Muscle of arm (tissue), 14 donors: ENCODE measurements at places on chromosomes 12 and 14. TPM values are rescaled to one million over a fixed set of nuclear protein-coding genes. Genes with fewer than 3 reads are reported as not detected.

DNA sequence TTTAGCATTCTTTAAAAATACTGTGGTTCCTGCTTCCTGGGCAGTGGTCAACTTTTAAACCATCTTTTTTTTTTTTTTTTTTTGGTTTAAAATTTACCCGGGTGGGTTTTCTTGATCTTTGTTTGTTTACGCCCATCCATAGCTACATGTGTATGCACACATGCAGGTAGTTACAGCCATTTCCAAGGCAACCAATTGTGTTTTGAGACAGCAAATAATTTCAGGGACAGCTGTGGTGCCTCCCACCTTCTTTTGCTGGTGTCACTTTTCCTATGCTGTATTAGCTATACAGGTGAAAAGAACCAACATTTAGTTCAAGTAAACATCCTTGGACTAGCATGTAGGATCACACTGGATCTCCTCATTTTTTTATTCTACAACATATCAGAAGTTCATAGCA, 52.0 kb upstream of the PSMA6 start:
- DNase-seq = no peak

GRCh38 chr12:89552376-89552775, 26.5 kb upstream of the POC1B start:
- no peak for DNase-seq

- DNase-seq = no peak
Measured at GRCh38 chr14:67806246-67806645, 10.1 kb downstream of the ZFYVE26 start.

DNA sequence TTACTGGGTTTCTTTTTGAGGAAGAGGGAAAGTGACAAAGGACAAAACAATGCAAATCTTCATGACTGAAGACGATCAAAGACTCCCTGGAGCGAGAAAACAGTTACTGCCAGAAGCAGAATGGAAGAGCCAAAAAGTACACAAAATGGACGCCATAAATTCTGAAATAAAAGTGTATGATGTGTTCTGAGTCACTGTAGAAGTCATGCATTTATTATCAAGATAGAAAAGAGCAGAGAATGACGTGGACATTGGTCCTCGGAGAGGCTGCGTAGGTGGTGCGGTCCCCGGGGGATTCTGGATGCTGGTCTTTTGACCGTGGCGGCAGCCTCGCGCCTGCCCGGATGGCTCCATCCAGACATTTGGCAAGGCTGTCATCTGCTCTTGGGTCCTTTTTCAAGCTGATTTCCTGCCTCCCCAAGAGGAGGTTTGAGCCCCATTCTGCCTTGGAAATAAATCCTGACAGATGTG, 52.8 kb downstream of the C14orf132 start:
- DNase-seq = no peak

DNA sequence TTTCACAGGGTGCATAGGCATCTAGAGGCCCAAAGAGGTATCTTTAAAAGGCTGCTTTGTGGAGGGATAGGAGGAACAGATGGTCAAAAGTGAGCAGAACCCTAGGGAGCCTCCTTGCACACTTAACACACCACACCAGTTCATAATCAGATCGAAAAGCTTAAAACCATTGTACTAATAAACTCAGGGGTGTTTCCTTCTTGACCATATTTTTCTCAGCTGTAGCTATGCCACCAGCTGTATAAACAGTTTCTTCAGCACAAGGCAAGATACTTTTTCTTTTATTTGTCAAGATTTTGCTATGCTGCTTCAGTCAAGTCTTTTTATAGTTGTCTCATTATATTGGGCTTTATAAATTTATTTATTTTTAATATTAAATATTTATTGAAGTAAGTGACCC, 88.7 kb downstream of the RIC8B start:
- no peak for DNase-seq

- DNase-seq = peak; percentile 38
Measured at GRCh38 chr14:72000907-72001306, 68.7 kb downstream of the RGS6 start.

DNA sequence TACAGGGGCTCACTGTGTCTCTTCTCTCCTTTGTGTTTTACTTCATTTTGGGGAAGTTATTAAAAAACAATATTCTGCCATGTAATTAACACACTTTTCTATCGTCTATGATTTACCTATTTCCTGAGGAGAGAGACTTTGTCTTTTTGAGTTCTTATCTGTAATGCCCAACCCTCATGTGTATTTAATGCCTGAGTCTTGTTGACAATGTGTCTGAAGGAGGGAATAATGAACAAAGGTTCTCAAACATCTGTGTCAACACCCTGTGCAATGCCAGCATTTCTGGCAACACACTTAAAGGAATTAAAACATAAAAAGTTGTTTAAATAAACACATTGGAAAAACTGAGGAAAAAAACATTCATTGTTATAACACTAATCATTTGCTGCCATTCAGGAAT, 147.1 kb downstream of the SLC15A5 start:
- no peak for DNase-seq

DNA sequence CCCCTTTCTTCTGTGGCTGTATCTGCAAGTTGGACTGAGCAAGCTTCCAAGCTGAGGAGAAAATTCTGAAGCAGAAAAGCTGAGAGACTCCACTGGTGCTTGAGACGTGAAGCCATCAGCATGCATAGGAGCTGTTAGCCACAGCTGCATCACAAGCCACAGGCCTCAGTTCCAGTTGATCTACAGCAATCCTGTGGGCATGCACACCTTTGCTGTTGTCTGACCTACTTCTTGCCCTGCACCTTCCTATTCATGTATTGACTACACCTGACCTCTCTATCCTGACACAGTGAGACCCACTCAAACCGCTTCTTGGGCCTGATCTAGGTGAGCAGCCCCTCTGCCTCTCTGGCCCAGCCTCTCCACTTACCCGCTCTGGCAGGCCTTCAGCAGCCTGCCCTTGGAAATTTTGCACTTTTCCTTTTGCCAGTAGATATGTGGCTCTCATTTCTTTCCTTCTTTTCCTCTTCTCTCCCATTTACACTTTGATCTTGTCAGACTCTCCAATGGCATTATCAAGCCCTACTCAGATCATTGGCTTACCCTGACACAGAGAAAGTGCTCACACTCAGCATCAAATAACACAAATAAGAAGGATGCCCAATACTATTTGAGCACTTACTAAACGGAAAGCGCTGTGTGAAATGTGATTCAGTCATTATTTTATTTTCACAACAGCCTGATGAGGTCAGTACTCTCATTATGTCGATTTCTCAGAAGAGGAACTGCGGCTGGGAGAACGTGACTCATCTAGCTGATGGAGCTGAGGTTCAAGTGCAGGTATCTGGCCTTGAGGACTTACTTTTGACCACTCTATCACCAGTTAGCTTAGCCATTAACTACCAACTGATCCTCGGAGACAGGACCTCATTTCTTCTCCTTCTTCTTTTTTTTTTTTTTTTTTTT, 21.9 kb upstream of the PTGR2 start:
- no peak for DNase-seq

- no peak for DNase-seq
Measured at GRCh38 chr12:84047881-84048280, 864.7 kb downstream of the SLC6A15 start.

DNA sequence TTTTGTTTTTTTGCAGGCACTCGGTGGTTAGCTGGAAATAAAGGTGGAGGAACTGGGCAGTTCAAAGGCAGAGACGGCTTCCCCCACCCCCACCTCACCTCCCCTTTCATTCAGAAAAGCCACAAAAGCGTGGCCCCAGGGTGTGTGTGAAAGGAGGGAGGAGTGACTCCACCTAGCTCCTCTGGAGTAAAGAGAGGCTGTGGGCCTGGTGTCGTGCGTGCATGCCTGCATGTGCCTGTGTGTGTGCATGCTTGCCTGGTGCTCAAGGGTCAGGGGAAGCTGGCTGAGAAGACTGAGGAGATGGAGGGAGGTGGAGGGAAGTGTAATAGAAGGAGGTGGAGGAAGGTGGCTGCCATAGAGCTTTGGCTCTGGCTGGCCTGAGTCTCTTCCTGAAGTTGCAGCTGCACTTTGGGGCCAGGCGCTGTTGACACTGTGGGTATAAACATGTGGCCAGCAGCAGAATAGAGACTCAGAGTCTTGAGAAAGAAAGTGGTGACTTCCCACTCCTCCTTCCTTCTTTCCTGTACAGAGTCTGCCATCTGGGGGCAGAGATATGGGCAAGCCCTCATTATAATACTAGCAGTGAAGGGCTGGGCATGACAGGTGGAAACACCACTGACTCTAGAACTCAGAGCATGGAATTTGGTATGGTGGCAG, 36.9 kb upstream of the SINHCAF start:
- DNase-seq = no peak

GRCh38 chr12:47576289-47576945, 129.4 kb downstream of the RPAP3 start:
- no peak for DNase-seq

- DNase-seq = no peak
Measured at GRCh38 chr14:61632807-61633206, 62.5 kb upstream of the HIF1A start.

DNA sequence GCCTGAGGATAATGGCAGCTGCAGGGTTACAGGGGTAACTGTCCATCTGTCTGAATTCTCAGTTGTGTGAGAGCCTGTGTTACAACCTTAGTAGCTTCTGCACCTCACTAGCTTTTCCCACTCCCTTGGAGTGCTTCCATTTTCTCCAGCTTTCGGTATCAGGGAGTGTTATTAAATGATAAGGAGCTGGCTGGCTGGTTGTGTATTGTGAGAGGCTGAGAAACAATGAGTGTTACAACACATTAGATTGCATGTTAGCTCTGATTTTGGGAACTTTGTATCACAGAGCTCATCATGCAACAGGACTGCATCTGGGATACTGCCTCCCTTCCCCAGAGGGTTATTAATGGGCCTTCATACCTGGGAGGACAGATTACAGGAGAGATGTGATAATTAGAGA, 723.7 kb downstream of the DIO2 start:
- no peak for DNase-seq

DNA sequence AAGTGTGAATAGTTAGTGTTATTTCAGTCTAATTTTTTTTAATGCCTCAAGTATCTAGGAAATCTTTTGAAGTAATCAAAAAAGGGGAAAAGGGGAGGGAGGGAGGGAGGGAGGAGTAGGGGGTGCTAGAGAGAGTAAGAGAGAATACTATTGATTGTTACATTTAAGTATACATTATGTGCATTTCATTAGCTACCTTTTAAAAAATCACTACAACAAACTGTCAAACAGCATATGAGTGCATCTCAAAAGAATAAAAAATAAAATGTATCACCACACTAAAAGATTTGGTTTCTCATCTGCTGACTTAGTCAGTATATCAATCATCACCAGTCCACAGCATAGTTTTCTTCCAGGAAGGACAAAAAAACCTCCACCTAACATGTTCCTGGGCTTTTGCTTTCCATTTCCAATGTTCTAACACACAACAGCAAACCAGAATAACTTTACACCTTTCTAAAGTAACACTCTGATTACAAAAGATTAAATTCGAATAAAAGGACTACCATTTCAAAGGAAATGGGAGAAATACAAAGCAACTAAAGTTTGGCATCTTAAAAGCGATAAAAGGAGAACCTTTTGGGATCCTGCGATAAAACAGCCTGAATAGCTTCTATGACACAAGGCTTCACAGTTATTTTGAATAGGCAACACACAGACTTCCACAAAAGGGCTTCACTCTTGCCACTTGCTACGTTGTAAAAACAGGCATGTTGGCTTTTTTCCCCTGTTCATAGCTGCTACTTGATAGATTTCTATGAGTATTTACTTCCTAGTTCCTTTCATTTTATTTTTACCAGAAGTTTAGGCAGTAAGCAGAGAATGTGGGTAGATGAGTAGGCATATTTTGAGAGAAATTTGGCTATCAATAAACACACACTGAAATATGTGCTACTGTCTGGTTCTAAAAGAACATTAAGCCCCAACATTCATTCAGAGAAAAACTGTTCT, 160.9 kb downstream of the EPS8 start:
- no peak for DNase-seq

HOXC13 gene
- not detected for polyA plus RNA-seq

IGFBP6 gene
- polyA plus RNA-seq = 83.5 TPM

RFX4 gene
- 0.25 TPM for polyA plus RNA-seq

PRICKLE1 gene
- polyA plus RNA-seq = 33.2 TPM

MED6 gene
- 33.9 TPM for polyA plus RNA-seq

CYP27B1 gene
- polyA plus RNA-seq = 1.2 TPM

COA8 gene
- 46.1 TPM for polyA plus RNA-seq

IFNG gene
- not detected for polyA plus RNA-seq

LHX5 gene
- not detected for polyA plus RNA-seq
